Thyroid gland (tissue), 4 donors: ENCODE measurements at places on chromosomes 13 and 19. TPM values are rescaled to one million over a fixed set of nuclear protein-coding genes. Genes with fewer than 3 reads are reported as not detected.

Gene TPTE2
- not detected for total RNA-seq

Gene ACP5
- 4.9 TPM for total RNA-seq

Gene ZNF99
- total RNA-seq, result 0.27 TPM

Gene NUMBL
- 16.5 TPM for total RNA-seq

Gene FFAR1
- not detected for total RNA-seq

Gene VSTM1
- total RNA-seq, result not detected

Gene B3GNT8
- 0.59 TPM for total RNA-seq

Gene RNF113B
- not detected for total RNA-seq

Gene CGB8
- not detected for total RNA-seq

DNA sequence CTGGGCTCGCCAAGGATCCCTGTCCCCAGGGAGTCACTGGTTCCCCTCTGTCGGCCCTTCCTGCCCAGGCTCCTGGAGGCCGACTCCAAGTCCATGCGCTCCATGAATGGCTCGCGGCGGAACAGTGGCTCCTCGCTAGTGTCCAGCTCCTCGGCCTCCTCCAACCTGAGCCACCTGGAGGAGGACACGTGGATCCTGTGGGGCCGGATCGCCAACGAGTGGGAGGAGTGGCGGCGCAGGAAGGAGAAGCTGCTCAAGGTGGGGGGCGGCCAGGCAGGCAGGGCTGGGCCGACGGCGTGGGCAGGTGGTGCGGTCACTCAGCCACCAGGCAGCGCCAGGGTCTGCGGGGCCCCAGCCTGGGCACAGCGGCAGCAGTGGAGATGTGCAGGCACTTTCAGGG, 17.6 kb downstream of the EVI5L start:
- no peak overlapping the region for H3K27ac ChIP-seq
- H3K4me1 ChIP-seq, result no peaks in the 10 kb centered on the region
- H3K4me3 ChIP-seq, result no peak overlapping the region
- no peaks in the 10 kb centered on the region for H3K27me3 ChIP-seq
- H3K36me3 ChIP-seq, result no peaks in the 10 kb centered on the region

DNA sequence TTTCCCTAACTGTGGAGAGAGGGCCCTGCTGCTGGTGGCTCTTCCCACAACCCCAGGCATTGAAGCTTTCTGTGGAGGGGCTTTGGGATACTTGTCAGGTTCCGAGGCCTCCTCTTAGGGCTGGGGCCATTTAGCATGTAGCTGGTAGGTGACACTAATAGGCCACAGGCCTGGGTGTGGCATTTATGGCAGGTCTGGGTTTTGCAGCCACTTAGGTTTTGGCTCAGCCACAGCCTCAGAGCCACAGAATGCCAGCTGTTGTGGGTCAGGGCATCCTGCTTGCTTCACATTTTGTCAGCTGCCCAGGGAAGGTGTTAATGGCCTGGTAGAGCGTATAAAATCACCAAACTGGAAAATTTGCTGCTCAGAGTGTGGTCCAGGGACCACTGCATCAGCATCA, 15.7 kb downstream of the FAM124A start:
- H3K27me3 ChIP-seq, result no peaks in the 10 kb centered on the region
- H3K4me1 ChIP-seq, result peaks cover 28% of the 10 kb centered on the region

DNA sequence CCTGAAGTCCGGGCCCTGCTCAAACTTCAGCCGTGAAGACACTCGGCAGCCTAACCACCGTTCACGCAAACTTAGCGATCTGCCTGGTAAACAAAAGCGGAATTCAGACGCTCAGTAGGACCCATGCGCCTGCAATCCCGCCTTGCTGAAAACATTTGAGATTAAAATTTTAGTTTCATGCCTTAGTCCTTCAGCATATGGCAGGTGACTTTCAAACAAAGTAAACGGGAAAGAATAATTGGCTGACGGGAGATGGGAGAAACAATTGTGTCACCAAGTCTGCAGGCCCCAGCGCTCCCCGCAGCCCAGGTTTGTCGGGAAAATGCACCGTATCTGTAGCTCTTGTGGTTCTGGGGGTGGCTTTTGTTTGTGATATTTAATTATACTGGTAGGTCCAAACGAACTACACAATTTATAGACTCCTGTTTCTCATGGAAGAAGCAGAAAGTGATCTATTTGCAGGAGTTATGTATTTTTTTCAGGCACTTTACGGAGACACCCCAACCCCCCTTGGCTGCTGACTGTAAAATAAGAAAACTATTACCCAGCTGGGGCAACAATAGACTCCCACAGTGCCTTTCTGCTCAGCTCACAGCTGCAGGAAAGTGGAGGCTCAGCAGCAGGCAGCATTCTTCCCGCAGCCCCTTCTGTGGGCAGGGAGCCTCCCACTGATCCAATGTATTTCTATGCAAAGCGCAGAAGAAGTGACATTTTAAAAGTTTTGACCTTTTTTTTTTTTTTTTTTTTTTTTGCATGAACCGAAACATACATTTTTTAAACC, 94.8 kb downstream of the SOX1 start:
- H3K4me3 ChIP-seq, result no peak overlapping the region
- no peaks in the 10 kb centered on the region for H3K36me3 ChIP-seq
- H3K4me1 ChIP-seq, result no peaks in the 10 kb centered on the region
- DNase-seq, result no peak

GRCh38 chr13:66353664-66354063, 876.5 kb downstream of the PCDH9 start:
- H3K36me3 ChIP-seq, result no peaks in the 10 kb centered on the region
- no peak overlapping the region for H3K27ac ChIP-seq
- H3K27me3 ChIP-seq, result no peaks in the 10 kb centered on the region
- H3K4me1 ChIP-seq, result peaks cover 5% of the 10 kb centered on the region
- H3K4me3 ChIP-seq, result no peak overlapping the region

- no peak overlapping the region for H3K4me3 ChIP-seq
- H3K36me3 ChIP-seq, result no peaks in the 10 kb centered on the region
- no peaks in the 10 kb centered on the region for H3K27me3 ChIP-seq
- no peak for DNase-seq
Measured at GRCh38 chr13:28464861-28465460, 30.0 kb downstream of the FLT1 start.

DNA sequence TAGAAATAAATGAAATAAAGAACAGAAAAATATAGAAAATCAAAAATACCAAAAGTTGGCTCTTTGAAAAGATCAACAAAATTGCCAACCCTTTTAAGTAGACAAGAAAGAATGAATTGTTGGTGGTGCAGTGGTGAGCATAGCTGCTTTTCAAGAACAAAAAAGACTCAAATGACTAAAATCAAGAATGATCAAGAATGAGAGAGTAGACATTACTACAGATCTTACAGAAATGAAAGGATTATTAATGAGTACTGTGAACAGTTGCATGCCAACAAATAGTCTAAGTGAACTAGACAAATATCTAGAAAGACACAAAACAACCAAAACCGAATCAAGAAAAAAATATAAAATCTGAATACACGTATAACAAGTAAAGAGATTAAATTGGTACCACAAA, 53.9 kb downstream of the FNDC3A start:
- no peak overlapping the region for H3K4me3 ChIP-seq
- H3K36me3 ChIP-seq, result no peaks in the 10 kb centered on the region
- no peak for DNase-seq
- no peak overlapping the region for H3K27ac ChIP-seq

- no peak overlapping the region for H3K27ac ChIP-seq
- H3K4me3 ChIP-seq, result no peak overlapping the region
- H3K4me1 ChIP-seq, result no peaks in the 10 kb centered on the region
- DNase-seq, result no peak
- H3K27me3 ChIP-seq, result no peaks in the 10 kb centered on the region
Measured at GRCh38 chr19:46288896-46289588, 7.8 kb upstream of the HIF3A start.
